ENCODE measurements at places on chromosomes 1 and 21.
A peak's percentile ranks its signal among the peaks of the same experiment; 100 is the strongest.

GRCh38 chr1:10530756-10531495 is 56.2 kb downstream of the PEX14 start:
- DNase-seq, result no peak

- DNase-seq, result peak; percentile 28
Observed at GRCh38 chr1:150364231-150365003, 470 bp downstream of the RPRD2 start.

DNA sequence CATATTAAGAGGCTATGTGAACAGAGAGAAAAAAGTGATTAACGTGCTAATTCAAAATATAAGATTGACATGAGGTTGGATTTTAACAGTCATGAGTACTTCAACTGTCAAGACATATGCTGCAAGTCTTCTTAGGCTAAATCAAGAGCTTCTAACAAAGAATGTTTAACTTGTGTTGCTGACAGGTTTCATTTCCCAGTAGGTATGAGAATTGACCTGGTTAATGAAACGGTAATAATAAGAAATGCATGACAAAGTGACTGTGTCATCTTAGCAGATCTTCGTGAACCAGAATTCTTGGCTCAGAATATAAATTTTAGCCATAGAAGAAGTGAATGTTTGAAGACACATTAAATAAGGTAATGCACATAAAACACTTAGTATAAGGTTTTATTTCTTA is 132.6 kb upstream of the PTGFR start:
- DNase-seq, result no peak

DNA sequence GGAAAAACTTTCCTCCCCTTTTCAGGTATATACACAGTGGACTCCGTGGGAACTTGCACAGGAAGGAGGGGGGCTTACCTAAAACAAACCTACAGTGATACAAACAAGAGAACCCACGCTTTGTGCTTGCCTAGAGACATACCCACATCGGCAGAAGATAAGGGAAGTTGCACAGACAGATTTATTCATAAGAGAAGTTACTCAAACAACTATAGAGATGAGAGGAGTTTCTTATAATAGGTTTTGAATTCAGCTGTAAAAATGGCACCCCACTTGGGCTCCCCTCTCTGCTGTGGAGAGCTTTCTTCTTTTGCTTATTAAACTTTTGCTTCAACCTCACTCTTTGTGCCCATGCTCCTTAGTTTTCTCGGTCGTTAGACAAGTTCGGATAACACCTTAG is 1.8 kb upstream of the DUSP12 start:
- DNase-seq, result no peak

GRCh38 chr1:33535334-33535733 is 62.9 kb downstream of the ZSCAN20 start:
- DNase-seq, result no peak

- no peak for DNase-seq
Observed at GRCh38 chr1:43382027-43382779, 7.4 kb downstream of the MED8 start.

DNA sequence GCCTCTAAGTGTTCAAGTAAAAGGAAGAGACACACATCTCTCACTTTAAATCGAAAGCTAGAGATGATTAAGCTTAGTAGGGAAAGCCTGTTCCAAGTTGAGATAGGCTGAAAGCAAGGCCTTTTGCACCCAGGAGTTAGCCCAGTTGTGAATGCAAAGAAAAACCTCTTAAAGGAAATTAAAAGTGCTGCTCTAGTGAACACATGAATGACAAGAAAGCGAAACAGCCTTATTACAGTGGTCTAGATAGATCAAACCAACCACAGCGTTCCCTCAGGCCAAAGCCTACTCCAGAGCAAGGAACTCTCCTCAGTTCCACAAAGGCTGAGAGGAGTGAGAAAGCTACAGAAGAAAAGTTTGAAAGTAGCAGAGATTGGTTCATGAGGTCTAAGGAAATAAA is 14.9 kb downstream of the TCP10L start:
- DNase-seq, result no peak

GRCh38 chr1:213274140-213274539 is 223.1 kb downstream of the RPS6KC1 start:
- DNase-seq, result no peak

DNA sequence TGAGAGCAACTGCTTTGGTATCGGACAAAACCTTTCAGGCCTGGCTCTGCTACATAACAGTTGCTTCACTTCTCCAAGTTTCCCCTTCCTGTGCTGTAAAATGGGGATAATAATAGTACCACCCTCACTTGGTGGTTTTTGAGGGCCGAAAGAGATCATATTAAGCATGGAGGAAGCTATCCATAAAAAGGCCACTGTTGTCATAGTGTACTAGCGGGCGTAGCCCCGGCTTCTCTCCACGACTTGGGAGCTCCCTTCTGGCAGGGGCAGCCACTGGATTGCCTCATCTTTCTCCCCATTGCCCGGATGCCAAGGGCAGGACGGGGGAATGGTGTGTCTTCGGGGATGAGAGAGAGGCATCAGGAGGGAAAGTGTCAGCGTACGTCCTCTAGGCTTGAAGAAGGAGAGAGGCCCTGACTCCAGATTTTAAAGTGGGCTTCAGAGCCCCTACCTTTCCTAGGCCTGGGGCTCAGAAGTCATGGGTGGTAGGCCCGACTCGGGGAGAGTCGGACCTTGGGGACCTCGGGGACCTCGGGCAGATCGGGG is 548 bp upstream of the MFSD2A start:
- no peak for DNase-seq

- no peak for DNase-seq
Observed at GRCh38 chr1:99641558-99641957, 4.4 kb upstream of the PALMD start.

- DNase-seq, result no peak
Observed at GRCh38 chr1:84737590-84737989, 47.3 kb upstream of the SSX2IP start.
